CD4-positive, alpha-beta T cell treated with Interleukin-6 for 4 hours (primary cell): ENCODE measurements at places on chromosomes 4 and X.
A peak's percentile ranks its signal among the peaks of the same experiment; 100 is the strongest.

DNA sequence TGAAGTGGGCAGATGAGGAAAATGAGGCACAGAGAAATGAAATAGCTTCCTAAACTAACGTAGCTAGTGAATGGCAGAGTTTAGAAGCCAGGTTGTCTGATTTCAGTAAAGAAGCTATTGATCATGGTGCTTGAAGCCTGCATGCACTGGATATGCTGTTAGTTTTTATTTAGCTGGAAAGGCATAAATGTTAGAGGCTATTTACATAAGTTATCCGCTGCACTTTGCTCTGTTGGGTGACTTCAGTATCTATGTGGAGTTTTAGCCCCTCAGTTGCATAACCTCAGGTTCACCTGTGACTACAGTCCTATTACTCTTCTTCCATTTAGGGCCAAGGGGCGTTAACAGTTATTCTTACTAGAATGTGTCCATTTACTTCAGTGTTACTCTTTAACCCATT is 522.4 kb upstream of the RPS6KA3 start:
- no peak for DNase-seq

DNA sequence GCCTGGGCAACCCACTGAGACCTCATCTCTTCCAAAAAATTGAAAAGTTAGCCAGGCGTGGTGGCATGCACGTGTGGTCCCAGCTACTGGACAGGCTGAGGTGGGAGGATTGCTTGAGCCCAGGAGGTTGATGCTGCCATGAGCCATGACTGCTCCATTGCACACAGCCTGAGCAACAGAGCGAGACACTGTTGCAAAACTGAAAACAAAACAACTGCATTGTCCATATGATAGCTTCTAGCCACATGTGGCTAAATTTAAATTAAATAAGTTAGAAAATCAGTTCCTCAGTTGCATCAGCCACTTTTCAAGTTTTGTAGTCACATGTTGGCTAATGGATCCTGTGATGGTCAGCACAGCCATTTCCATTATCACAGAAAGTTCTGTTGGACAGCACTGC is 67.9 kb downstream of the GAB1 start:
- no peak for DNase-seq

GRCh38 chr4:112823156-112823555 is 186.2 kb downstream of the LARP7 start:
- DNase-seq = no peak

DNA sequence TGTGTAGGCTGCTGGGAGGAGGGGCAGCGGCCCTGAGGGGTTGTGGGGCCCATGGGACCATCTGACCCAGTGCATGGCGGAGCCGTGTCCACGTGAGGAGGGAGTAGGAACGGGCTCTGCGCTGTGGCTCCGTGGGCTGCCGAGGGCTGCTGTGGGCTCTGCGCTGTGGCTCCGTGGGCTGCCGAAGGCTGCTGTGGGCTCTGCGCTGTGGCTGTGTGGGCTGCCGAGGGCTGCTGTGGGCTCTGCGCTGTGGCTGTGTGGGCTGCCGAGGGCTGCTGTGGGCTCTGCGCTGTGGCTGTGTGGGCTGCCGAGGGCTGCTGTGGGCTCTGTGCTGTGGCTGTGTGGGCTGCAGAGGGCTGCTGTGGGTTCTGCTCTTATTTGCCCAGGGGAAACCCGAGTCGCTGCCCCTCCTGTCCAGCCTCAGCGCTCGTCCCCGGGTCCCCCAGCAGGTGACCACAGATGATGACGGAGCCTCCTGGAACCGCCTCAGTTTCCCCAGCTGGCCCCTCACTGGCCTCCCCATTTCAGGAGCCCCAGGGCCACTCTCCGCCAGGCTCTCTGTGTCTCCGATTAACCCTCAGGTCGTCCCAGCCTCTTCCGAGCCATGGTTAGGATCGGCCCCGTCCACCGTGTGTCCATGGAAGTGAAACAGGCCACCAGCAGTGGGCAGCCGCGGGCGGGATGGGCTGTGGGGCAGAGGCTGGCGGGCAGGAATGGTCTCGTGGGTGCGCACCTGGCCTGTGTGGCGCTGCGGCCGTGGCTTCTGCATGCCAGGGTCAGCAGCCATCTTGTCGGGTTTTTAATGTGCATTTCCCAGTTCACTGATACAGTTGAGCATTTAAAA is 20.0 kb downstream of the PCGF3 start:
- no peak for DNase-seq

DNA sequence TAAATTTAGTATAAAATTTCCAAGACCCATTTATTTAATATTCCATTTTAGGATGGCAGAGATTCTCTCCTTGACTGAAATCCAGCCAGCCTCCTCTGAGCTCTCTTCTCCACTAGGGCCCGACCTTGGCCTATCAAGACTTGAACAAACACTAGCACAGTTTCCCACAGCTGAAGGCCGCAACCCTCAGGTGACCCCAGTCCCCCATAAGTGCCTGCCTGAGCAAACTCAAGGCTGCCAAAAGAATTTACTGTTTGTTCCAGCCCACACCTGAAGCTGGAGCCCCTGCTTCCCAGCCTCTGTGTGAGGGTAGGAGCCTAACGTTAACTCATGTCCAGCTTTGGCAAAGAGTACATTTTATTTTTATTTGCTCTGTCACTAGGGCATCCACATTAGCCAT is 629.0 kb upstream of the ZFP42 start:
- no peak for DNase-seq

DNA sequence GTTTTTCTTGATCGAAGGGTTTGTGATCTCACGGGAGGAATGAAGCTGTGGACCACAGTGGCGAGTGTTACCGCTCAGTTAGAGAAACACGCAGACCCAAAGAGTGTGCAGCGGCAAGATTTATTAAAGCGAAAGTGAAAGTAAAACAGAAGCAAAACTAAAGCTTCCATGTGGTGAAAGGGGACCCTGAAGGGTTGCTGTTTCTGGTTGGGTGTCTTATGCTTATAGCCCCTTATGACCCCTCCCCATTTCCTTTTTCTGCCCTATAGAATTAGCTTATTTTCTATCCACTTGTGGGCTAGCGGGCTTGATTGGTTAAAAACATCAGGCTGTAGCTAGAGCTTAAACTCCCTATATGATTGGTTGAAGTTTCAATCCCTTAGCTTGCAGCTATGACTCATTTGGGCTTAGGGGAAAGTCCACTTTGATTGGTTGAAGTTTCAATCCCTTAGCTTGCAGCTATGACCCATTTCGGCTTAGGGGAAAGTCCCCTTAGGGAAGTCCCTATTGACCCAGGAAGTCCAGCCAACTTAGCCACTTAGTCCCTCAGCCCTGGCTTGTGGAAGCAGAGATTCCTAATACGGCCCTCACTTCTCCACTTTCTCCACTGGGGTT is 171.2 kb upstream of the NWD2 start:
- no peak for DNase-seq

DNA sequence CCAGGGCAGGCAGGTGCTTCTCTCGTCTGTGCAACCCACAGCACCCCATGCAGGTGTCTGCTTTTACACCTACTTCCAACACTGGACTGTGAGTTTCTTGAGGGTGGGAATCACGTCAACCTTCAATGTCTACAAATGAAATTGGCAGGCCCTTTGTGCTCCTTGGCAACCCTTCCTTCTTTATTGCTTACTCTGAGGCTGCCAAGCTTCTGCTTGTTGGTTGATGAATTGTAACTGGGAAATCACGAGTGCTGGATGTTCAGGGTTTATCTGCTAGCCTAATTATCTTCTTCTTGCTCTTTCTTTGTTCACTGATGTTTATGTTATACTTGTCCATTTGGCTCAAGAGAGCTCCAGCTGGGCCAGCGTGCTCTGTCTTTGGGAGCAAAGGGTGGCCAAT is 2.5 kb upstream of the DGAT2L6 start:
- DNase-seq = no peak

DNA sequence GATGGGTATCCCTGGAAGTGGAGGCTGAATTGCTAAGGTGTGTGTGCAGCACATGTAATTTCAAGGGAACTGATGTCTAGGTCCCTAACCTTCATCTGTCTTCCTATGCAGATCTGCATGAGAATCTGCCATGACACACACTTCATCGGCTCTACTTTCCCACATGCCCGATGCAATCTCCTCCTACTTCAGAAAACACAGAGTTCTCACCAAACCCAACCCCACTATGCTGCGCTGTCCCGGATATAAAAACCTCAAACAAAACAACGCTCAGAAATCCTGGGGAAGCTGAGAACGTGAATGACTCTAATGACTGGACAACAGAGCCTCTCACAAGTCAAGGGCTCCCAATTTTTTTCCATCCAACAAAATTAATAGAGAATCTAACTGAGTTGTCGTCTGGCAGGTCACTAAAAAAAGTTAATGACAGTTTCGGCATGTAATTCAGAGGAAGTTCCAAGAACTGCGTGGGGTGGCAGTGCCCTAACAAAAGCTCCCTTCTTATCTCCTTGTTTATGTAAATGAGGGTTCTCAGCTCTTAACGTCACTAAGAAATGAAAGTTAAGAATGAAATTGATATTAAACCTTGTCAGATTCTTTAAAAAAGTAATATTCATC is 39.0 kb downstream of the STX18 start:
- DNase-seq = peak; percentile 31

DNA sequence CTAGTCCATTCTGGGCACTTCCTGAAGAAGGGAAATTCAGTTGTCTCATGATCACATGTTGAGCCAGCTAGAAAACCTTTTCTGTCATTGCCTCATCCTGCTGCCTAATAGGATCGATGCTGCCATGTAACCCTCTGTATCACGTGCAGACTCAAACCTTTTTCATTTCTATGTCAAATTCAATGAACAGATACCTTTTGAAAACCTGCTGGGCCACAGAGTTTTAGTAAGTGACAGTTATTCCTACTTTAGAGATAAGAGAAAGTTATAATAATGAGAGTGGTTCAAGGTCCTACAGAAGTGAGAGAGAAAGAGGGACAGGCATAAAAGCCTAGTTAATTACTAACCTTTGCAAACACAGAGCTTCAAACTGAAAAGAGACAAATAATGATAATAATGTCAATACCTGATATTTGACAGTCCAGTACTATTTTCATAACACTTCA is 46.0 kb downstream of the MAOA start:
- no peak for DNase-seq

- DNase-seq = no peak
Observed at GRCh38 chr4:71133491-71133890, 140.0 kb downstream of the DCK start.

GRCh38 chr4:165602621-165603020 is 223.8 kb downstream of the CPE start:
- DNase-seq = no peak

GRCh38 chr4:139977838-139978609 is 176.0 kb downstream of the MAML3 start:
- DNase-seq = no peak

DNA sequence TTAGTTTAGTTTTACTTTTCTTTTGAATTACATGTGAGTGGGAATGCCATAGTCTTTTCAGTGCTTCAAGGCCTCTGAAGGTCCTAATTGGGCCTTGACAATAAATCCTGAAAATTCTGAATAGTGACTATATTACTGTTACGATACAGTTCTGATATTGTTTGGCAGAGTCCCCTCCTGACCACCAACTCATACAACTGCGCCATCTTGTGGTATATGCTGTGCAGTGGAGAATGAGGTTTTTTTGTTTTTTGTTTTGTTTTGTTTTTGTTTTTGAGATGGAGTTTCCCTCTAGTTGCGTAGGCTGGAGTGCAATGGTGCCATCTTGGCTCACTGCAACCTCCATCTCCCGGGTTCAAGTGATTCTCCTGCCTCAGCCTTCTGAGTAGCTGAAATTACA is 56.6 kb upstream of the CHRDL1 start:
- no peak for DNase-seq

DNA sequence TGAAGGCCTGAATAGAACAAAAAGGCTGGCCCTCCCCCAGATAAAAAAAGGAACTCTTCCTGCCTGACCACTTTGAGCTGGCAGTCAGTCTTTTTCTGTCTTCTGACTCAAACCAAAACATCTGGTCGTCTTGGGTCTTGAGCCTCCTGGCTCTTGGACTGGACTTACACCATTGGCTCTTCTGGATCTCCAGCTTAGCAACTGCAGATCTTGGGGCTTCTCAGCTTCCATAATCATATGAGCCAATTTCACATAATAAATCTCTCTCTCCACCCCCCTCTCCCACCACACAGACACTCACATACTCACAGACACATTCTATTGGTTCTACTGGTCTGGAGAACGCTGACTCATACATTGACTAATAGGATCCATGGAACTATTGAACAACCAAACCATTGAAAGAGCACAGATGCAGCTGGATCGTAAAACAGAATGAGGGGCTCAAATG is 15.6 kb upstream of the CWH43 start:
- DNase-seq = no peak

GRCh38 chr4:148442832-148443511 is 758 bp upstream of the NR3C2 start:
- no peak for DNase-seq

- DNase-seq = peak; percentile 60
Observed at GRCh38 chrX:44874420-44875184, 1.6 kb downstream of the KDM6A start.

- DNase-seq = no peak
Observed at GRCh38 chr4:76449833-76450232, 14.8 kb downstream of the SHROOM3 start.

DNA sequence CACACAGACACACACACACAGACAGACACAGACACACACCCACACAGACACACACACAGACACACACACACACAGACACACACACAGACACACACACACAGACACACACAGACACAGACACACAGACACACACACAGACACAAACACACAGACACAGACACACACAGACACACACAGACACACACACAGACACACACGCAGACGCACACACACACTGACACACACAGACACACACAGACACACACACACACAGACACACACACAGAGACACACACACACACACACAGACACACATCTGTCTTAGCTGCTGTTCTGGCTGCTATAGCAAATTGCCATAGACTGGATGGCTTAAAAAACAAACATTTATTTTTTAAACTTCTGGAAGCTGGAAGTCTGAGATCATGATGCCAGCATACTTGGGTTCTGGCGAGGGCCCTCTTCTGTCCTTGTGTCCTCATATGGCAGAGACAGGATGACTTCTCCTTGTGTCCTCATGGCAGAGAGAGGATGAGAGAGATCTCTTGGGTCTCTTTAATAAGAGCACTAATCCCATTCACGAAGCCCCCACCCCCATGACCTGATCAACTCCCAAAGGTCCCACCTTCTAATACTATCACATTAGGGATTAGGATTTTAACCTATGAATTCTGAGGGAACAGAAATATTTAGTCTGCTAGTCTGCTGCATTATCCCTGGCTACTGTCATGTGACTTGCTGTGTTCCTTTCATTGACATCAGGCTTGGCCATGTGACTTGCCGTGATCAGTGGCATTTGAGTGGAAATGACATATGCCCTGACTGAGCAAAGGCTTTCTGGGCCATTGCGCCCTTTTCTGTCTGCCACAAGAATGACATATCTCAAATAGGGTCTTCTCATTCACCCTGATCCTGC is 32.7 kb upstream of the RASGEF1B start:
- no peak for DNase-seq

GRCh38 chr4:100190643-100191600 is 654 bp upstream of the DDIT4L start:
- DNase-seq = no peak
